ENCODE measurements at places on chromosomes 6 and 20.

- DNase-seq, result no peak
These were observed 14.9 kb upstream of the BHLHE23 start for GRCh38 chr20:63021356-63022321.

GRCh38 chr6:25270559-25270958 is 8.6 kb upstream of the CARMIL1 start:
- no peak for DNase-seq

DNA sequence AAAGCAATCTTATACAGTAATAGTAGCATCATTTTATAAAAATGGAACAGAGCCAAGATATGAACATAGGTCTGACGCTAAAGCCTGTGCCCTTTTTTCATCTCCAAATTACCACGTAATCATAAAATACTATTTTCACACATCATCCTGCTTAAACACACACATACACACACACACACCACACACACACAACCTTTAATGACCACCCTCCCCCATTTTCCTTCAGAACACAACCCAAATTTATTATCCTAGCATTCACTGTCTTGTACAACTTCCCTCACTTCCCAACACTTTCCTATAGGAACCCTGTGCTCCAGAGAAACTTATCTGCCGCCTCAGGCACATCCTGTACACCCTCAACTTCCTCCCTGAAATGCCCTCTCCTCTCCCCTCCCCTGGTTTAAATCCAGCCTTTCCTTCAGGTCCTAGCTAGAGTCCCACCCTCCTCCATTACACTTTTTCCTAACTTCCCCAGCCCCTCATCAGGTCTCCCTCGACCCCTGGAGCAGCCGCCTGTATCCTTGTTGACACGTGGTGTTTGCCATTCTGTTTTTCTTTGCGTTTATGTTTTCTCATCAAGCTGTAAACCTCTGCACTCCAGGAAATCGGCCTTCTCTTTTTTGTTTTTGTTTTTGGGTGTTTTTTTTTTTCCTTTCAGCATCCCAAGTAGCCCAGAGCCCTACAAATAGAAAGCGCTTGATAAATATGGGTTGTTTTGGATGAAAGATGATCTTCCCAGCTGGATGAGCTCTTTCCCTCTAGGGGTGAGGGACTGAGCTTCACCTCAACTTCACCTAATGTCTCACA is 968 bp upstream of the MMP24 start:
- no peak for DNase-seq

DNA sequence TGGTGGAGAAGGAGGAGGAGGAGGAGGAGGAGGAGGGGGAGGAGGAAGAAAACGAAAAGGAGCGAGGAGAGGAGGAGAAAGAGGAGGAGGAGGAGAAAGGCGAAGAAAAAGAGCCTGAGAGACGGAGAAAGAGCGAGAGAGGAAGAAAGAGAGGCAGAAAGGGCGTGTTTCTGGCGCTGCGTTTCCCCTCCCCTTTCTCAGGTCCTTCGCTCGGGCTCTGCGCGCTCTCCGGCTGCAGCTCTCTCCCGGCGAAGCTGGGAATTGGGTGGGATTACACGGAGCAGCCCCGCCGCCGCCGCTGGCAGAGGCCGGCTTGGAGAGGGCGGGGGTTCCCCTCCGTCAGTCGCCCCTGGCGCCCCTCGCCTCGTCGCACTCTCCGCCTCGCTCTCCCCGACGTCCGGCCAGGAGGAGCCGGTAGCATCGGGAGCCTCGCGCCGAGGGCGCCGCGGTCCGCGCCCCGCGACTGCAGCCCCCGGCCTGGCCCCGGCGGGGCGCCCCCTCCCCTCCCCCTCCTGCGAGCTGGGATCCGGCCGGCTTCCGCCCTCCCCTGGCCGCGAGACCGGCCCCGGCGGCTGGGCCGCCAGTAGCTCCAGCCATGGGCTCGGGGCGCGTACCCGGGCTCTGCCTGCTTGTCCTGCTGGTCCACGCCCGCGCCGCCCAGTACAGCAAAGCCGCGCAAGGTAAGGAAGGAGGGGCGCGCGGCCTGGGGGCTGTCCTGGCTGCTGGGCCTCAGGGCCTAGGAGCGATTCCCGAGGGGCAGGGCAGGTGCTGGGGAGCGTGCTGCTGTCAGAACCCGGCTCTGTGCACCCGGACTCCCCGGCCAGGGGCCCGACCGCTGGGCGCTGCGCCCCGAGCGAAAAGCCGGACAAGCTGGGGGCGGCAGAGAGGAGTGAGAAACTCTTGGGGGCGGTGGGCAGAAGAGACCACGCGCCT is at the start of gene SCUBE3:
Gene SCUBE3, plus strand, starts transcription at position 133 of the 933 bp plus-strand sequence. Its CDS starts 463 bp downstream, at position 596.
- DNase-seq, result no peak

DNA sequence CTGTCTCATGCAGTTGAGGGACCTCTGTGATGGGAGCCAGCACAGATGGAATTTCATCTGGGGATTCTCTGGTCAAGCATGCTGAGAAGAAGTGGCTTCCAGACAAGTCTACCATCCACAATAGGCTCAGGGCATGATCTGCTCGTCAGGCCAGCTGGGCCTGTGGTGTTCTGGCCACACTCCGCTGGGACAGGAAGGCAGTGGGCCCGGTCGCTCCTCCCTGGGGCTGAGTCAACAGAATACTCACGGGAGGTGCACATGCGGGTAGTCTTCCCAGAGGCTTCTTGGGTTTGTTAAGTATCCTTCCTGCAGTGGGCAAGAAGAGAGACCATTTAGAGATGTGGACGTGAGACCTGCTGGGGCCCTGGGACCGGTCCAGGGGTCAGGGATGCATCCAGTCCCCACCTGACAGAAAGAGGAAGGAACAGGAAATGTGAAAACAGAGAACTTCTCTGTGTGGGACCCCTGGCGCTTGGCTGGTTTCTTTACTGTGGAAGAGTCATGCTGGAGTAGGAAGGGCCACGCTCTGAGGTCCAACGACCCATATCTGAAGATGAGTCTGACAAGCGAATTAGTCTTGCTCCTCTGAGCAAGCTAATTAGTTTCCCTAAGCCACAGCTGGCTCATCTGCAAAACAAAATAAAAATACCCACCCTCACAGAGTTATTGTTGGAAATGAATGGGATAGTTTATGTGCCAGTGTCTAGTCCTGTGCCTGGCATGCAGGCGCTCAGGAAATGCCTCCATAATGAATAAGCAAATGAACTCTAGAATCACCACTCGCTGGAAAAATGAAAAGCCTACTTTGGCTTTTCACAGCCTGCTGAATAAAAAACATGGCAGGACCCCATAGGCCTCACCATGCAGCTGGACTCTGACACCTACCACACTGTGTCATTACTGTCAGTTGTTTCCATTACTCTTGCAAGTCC is 67.3 kb downstream of the TRAM2 start:
- no peak for DNase-seq

DNA sequence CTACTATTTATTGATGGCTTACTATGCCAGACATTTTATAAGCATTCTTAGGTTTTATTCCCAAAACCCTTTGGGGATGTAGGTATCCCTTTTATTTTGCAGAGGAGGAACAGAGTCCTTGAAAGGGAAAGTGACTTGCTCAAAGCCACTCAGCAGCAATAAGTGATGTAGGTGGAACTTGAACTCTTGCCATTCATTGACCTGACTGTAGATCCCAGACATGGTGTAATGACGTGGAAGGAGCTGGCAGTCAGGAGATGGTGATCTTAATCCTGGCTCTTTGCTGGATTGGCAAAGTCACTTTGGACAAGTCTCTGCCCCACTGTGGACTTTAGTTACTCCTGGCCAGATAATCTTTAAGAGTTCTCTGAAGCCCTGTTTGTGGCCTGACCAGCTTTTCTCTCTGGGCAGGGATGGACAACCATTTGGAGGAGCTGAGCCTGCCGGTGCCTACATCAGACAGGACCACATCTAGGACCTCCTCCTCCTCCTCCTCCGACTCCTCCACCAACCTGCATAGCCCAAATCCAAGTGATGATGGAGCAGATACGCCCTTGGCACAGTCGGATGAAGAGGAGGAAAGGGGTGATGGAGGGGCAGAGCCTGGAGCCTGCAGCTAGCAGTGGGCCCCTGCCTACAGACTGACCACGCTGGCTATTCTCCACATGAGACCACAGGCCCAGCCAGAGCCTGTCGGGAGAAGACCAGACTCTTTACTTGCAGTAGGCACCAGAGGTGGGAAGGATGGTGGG is 1.6 kb downstream of the DBNDD2 start:
- no peak for DNase-seq

DNA sequence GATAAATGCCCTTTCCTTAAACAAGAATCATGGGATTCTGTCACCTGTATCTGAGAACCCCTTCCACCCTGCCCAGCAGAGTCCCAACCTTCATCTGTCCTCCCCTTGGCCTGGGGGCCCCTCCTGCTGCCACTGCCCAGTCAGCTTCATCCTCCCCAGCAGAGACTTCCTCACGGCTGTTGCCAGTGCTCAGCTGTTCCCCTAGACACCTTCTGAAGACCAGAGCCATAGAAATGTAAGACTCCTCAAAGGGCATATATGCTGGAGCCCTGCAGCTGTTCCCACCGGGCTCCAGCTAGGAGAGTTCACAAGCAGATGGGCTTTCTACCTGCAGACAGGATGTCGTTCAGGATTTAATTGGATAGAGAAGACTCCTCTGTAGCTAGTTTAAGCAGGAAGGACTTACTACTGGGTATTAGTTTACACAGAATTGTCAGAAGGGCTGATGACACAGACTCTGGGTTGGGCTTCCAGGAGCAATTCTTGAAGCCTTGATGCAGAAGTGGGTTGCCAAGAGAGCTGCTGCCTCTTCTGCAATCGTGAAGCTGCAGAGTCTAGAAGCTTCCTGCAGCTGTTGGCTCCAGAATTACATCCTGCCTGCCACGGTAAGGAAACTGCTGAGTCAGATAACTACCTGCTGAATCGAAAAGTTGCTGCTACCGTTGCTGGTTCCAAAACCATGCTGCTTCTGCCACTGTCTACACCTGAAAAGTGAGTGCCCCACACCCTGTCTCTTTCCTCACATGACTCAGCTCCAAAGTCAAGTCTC is 57.1 kb upstream of the MLN start:
- DNase-seq, result peak; percentile 56

- DNase-seq, result no peak
These were observed 345.0 kb downstream of the DOK5 start for GRCh38 chr20:54820392-54820791.

DNA sequence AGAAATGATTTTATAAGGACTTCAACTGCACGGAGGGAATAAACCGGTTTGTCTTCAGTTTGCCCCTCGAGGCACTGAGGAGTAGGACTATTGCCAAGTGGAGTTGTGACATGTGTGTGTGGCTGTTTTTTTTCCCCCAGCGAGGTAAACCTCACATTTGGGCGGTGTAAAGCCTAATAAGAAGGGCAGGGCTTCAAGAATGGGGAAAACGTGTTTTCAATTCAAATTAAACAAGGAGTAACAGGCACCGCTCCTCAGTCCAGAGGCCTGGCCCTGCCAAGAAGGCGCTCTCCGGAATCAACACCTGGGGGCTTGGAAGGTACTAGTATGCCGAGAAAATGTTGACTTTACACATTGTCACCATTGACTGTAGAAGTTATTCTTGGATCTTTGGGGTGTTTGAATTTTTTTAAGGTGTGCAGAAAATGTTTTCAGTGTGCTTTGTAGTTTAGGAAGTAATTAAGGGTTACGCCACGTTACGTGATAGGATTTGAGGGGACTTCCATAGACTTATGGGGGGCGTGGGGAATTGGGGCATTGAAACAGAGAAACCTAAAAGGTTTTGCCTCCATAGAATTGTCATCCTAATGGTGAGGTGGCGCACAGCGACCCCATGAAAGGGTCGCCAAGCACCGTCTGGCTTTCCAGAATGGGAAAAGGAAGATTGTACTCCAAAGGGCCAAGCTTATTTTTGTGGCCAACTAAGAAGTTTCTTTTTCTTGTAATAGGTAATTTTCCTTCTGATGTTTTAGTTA is 791 bp downstream of the ADGRG6 start:
- no peak for DNase-seq

DNA sequence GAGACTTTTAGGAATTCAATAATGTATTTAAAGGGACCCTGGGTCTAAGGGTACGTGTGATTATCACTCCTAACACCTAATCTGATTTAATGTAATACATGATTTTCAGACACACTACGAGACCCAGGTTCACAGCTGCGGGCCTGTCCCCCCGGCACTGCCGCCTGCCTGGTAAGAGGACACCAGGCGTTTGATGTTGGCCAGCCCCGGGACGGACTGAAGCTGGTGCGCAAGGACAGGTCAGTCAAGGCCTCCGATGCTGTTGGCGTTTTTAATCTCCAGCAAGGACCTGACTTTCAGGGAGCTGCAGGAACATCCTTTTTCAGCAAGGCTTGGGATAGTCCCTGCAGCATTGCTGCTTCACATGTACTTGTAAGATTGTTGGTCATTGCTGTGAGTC is 58.2 kb downstream of the IGF2R start:
- DNase-seq, result no peak
